ENCODE measurements at places on chromosomes 1 and 21.

- DNase-seq, result no peak
Measured at GRCh38 chr1:156140879-156141707, 12.3 kb upstream of the SEMA4A start.

DNA sequence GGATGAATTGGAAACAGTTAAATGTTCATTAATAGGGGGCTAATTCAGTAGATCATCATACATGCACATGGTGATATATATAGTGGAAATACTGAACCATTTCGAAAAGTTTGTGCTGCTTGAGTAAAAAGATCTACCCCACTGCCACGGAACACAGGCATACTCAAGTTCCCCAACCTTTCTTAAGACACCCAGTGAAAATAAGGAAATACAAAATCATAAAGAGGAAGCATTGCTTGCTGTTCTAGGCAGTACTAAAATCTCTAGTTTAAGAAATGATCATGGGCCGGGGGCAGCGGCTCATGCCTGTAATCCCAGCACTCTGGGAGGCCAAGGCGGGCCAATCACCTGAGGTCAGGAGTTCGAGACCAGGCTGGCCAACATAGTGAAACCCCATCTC lies 37.6 kb upstream of the KIRREL1 start:
- DNase-seq, result no peak

DNA sequence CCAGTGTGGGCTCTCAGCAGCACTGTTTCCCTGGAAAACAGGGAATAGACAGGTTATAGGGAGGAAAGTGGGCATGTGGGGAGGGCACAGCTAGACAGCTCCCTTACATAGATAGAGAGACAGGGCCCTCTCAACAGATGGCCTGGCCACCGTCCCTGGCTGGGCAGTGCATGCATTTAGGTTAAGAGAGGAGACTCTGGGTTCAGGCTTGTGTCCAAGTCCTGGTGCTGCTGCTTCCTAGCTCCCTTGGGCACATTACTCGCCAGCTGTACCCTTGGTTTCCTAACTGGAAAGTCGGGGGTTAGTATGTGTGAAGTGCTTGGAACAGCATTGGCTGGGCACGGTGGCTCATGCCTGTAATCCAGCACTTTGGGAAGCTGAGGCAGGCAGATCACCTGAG lies 9.1 kb downstream of the PLOD1 start:
- DNase-seq, result no peak

- no peak for DNase-seq
Measured at GRCh38 chr1:151187205-151187604, 2.8 kb downstream of the VPS72 start.

GRCh38 chr1:8903410-8903809 lies 24.9 kb upstream of the ENO1 start:
- no peak for DNase-seq

GRCh38 chr1:202702088-202702487 lies 8.2 kb downstream of the SYT2 start:
- DNase-seq, result no peak

DNA sequence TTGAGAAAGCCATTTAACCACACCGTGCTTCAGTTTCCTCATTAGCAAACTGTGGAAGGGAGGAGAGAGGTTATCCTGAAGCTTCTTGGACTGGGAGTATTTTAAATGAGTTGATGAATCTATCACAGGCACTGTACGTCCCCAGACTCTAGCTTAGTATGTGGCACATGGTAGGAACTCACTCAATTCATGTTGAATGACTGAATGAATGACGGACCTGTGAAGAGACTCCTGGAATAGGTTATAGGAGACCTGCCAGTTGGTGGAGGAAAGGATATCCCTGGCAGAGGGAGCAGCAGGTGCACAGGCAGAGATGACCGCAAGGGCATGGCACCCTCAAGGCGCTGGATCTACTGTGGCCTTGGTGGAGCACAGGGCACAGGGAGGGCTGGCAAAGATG lies 118.5 kb downstream of the HMGB4 start:
- DNase-seq, result no peak
